ENCODE measurements at places on chromosomes 3 and 15.

GRCh38 chr15:52678468-52679231 is 538 bp downstream of the ATOSA start:
- peak; percentile 51 for DNase-seq

- no peak for DNase-seq
These were observed 19.0 kb downstream of the CSPG4 start for GRCh38 chr15:75693501-75694240.

DNA sequence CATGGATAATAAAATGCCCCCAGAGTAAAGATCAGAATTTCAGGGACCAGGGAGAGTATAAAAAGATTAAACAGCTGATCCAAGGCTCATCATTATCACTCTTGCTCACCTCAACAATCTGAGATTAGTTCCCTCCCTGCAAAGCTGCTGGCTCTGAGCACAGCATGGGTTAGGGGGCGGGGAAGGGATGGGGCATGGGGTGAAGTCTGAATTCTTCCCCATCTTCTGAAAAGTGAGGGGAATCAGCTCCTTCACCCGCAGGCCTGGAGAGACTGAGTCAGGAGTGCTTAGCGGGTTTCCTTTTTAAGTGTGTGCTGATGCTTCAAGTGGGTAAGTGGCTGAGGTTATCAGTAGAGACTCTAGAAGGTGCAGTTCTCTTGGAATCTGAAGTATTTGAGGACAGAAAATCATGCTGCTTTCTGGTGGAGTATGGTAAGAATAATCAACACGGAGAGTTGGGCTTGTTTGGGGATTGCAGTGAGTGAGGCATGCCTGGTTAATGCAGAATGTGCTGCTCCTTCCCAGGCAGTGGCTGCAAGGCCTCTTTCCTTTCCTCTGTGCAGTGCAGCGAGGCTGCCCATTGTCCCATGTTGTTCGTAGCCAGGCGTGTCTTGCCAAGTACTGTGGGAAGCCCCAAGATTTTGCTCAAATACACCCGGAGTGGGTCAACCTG is 59.2 kb upstream of the TRAK1 start:
- DNase-seq = no peak

DNA sequence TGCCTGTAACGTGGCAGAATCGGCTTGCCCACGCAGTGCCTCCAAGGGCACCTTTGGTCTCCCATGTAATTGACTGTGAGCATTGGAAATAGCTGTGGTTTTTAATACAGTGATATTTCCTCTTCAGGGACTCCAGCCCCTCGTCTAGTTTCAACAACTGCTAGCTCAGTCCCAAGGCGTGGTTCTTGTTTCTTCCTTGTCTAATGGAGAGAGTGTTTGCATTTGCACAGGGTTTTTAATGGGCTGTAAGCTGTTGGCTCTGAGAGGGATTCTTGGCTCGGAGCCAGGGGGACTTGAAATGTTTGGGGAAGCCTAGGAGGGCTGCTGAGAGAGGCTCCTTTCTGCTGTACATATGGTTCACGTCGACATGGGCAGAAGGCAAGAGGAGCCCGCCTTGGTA is 86.2 kb downstream of the THSD4 start:
- no peak for DNase-seq

GRCh38 chr15:57667171-57667849 is 39.2 kb upstream of the POLR2M start:
- DNase-seq = no peak

- DNase-seq = no peak
These were observed 59.4 kb downstream of the MYO9A start for GRCh38 chr15:72058585-72058984.

- no peak for DNase-seq
These were observed 16.9 kb upstream of the RAB7A start for GRCh38 chr3:128709038-128709437.

DNA sequence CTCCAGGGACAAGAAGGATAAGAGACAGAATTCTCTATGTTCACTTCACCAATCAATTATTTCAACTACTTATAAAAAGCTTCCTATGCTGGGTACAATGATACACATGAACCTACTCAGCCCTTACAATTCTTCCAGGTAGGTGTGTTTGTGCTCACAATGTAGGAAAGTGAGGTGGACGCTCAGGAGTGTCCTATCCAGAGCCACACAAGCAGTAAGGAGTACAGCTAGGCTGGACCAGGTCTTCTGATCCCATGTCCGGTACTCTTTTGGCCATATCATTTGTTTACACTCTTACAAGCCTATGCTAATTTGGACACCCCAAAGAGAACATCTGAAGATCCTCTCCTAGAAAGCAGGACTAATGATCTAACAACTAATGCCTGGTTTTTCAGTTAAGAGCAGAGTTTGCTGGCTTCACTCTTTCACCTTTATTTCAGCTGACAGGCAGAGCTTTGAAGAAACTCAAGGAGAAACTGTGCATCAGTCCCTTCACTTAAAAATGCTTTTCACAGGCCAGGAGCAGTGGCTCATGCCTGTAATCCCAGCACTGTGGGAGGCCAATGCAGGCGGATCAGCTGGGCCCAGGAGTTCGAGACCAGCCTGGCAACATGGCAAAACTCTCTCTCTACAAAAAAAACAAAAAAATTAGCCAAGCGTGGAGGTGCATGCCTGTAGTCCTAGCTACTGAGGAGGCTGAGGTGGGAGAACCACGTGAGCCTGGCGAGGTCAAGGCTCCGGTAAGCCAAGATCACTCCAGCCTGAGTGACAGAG is 27.5 kb downstream of the IGF2BP2 start:
- no peak for DNase-seq

DNA sequence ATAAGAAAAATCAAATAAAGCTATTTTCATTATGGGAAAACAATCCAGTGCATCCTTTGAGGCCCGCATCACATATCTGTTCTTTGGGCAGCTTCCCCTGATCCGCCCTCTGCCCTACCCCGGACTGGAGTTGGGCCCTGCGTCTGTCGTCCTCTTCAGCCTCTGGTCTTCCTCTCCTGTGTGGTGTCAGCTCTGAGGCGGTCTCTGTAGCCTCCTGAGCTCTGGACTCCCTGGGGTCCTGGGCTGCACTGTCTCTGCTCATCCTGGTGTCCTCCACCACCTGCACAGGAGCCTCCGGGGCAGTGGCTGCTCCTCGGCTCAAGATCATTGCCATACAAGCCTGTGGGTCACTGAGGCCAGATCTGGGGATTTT is 7.4 kb upstream of the SNX22 start:
- no peak for DNase-seq

- DNase-seq = no peak
These were observed 16.6 kb upstream of the ARHGEF3 start for GRCh38 chr3:56818156-56818985.

DNA sequence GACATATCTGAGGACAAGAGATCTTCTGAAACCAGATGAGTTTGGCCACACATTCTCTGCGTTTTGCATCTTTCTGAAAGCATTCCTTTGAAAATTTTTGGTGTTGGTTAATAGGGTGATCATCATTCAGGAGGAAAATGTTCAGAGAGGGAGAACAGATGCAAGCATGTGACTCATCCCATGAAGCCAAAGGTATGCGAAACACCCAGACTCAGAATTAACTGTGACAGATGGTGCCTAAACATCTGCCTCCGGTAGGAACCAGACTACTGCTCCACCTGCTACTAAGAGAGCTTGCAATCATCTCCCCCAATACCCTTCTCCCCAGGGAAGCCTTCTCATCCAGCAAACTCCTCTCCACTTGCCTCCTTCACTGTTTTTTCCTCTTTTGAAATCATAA is 46.2 kb downstream of the TRIM69 start:
- no peak for DNase-seq

- DNase-seq = peak; percentile 85
These were observed 581.2 kb downstream of the PYDC2 start for GRCh38 chr3:192042116-192042515.

DNA sequence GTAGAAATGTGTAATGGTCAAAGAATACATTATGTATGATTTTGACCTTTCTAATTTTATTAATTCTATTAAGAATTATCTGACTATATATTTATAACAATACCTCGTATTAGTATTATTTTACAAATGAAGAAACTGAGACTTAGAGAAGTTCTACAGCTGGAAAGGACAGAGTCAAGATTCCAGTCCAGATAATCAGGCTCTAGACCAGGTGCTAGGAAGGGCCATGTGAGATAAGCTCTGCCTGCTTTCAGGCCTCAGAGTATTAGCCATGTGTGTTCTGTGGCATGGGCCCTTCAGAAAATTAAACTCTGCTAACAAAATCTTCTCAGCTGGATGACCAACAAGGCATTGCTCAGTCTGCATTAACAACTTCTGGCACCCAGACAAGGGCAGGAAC is 87.5 kb downstream of the CD200R1L start:
- DNase-seq = no peak

DNA sequence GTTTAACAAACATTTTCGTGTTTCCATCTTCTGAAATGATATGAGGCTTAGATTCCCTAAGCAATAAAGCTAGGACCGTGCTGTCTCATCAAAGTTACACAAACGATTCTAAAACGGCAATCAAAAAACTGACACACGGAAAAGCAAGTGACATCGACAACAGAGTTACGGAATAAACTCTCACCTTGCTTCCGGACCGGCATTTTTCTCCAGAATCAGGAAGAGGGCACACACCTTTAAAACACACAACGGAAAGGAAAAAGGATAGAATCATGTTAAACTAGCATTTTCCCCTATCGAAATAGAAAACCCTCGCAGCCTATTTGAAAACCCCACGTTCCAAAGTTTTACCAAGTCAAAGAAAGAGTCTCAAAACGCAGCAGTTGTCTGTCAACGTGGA is 1.4 kb downstream of the DLG1 start:
- DNase-seq = no peak

DNA sequence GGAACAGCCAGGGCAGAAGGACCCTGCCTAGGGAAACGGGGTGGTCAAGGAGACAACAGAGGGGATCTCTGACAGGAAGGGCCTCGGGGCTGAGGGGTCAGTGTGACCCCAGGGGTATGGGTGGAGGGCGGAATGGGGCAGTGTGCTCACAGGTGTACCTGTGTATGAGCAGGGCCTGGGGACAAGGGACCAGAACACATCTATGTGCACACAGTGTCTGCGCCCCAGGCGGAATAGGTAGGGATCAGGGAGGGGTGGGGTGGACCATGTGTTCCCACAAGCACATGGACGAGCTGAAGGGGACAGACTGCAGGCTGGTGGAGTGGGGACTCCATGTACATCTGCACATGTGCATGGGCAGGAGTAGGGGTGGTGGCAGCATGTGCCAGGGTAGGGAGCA is 5.0 kb upstream of the TLR9 start:
- no peak for DNase-seq

- DNase-seq = no peak
These were observed 3.8 kb downstream of the ZNF592 start for GRCh38 chr15:84752195-84752594.

DNA sequence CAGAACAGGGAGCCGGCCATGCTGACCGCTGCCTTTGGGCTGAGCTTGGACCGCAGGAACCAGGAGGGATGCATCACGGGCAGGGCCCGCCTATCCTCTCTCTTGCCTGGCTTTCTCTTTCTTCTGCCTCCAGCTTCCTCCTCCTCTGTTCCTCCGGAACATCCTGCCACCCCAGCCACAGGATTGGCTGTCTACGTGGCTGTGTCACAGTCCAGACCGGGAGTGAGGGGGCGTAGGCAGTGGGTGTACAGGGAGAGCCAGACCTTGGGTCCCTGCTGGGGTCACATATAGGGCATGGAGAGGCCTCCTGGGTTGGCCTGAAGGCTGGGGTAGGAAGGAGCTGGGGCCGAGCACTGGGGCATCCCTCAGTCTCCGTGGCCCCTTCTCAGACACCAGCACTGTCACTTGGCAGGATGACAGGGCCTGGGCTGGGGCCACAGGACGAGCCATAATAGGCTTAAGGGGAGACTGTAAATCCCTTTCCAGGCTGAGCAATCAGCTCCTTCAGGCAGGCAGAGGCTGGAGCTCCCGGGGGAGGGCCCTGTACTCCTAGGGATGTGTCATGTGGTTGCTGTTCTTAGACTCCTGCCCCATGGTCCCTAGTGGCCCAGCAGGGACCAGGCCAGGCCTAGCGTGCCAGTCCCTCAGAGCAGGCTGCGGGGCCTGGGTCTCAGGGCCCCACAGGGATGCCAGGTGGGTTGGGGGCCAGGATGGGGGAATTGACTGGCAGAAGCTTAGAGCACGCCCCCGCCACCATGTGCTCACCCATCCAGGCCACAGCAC is 25.4 kb downstream of the LINGO1 start:
- DNase-seq = no peak

DNA sequence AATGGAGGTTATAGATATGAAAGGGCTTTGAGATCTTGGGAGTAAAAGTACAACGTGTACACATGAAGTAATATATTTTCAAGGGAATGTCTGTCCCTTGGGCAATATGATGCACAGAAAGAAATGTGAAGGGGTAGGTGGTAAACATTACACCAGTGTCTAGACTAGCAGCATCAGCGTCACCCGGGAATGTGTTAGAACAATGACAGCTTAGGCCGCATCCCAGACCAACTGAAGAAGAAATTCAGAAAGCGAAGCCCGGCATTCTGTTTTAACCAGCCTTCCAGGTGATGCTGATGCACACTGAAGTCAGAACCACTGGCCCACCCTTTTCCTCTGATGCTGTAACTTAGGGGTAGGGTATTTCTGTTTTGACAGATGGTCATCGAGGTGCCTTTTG is 6.3 kb downstream of the INAFM2 start:
- no peak for DNase-seq

- no peak for DNase-seq
These were observed 1257.1 kb downstream of the NSUN3 start for GRCh38 chr3:95319921-95320494.

DNA sequence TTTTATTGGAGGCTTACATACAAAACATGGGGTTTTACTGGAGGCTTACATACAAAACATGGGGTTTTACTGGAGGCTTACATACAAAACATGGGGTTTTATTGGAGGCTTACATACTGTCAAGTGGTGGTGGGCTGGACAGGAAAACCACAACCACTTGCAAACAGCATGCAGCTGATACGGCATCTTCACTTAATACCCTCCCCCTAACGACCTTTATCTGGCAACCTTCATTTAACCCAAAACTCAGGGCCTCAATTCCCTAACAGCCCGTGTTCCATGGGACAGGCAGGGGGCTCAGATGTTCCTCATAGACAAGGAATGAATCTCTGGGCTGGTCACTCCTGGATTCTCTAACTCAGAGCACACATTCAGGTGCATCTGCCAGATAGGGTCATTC is 137.1 kb downstream of the CD47 start:
- DNase-seq = peak; percentile 17

- no peak for DNase-seq
These were observed 43.4 kb downstream of the COLQ start for GRCh38 chr3:15477951-15478639.

- no peak for DNase-seq
These were observed 129.3 kb upstream of the UBE2E2 start for GRCh38 chr3:23073724-23074305.

GRCh38 chr3:127484601-127485388 is 105.7 kb downstream of the TPRA1 start:
- DNase-seq = peak; percentile 30

All from GM12865 (cell line).